ENCODE measurements at places on chromosomes 3 and 15. TPM values are rescaled to one million over a fixed set of nuclear protein-coding genes. Genes with fewer than 3 reads are reported as not detected.

The ITGB5 gene
- total RNA-seq: 95.1 TPM

The CCNDBP1 gene
- 57.9 TPM for total RNA-seq

DNA sequence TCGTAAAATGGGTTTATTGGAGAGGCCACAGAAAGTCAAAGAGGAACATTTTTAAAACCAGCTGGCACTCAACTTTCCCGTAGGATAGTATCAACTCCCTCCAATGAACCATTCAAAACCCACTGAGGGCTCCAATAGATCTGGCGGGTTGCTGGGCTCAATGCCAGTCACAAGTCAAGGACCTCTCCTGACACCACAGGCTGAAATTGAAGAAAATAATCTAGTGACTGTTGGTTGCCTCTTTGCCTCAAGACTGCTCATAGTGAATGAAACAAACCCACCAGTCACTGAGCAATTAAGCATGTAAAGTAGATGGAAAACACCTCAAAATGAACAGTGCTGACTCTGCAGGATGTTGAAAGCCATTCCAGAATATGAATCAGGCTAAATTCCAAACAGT is 500.6 kb upstream of the AGTR1 start:
- no peak for DNase-seq

- no peak for DNase-seq
Observed at GRCh38 chr3:186665625-186666188, at the start of gene HRG. Gene HRG, plus strand, starts transcription at chr3:186666014. Its CDS starts 18 bp downstream, at chr3:186666032.

- DNase-seq: no peak
Observed at GRCh38 chr3:81279481-81280379, 481.7 kb downstream of the GBE1 start.

DNA sequence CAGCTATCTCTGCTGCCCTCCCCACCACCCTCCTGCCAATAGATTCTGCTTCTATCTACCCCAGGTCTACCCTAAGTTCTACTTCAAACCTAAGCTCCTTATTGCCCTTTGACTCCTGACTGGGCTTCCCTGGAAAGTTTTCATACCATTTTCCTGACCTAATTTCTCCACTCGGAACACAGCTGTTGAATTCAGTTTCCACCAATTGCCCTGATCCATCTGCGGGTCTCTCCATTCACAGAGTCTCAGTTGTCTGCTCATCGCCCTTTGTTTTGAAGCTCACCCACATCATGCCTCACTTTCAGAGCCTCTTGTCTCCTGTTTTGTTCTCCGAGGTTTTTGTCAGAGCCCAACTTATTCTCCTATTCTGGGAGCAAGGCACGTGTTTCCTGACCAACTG is 56.8 kb upstream of the ABI3BP start:
- DNase-seq: no peak

- no peak for DNase-seq
Observed at GRCh38 chr3:14721126-14721864, 46.4 kb downstream of the C3orf20 start.

DNA sequence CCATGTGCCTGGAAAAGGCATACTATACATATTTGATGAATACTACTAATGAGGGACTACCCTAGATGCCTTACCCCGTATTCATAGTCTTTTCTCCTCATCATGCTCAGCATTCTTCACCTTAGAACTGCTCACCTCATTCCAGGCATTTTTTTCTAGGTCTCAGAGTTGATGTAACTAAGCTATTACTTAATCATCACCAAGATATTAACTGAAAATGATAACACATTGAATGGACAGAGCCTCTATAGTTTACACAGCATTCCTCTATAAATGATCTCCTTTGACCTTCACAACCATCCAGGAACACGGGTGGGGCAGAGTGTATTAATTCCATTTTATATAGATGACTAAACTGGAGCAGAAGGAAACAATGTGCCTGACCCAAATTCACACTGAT is 174.1 kb upstream of the DPH6 start:
- DNase-seq: no peak

DNA sequence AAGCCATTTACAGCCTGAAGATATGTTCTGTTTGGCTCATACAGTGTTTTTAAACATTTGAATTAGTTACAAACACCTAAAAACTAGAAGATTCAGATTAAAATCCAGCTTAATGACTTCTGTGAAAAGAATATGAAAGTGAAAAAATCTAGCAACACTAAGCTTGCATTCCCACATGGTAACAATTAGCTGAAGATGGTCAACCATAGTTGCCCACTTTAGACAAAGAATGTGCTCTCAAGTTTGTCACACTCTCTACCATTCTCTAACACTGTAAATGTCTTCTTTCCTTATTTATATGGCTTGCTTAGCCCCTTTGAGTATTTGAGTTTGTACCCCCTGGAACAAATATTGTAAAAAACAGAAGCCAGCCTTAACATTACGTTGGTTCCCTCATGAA is 32.7 kb downstream of the HDGFL3 start:
- DNase-seq: no peak
